ENCODE measurements at places on chromosomes 7 and 10.

DNA sequence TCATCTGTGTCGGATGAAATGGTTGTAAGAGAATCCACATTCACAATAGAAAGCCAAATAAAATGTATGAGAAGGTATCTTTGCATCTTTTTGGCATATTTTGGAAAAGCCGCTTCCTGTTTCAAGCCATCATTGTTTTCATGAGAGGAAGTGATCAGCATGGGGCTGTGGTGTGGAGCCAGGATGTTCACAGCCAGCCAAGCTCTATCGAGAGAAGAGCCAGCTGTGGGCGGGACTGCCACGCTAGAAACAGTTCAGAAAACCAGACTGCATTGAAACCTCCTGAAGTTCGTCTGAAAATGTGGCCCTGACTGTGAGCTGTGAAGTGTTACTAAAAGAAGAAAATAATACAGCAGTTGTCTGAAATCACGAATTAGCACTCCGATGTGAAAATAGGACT, 21.2 kb upstream of the NPS start:
- DNase-seq: no peak

DNA sequence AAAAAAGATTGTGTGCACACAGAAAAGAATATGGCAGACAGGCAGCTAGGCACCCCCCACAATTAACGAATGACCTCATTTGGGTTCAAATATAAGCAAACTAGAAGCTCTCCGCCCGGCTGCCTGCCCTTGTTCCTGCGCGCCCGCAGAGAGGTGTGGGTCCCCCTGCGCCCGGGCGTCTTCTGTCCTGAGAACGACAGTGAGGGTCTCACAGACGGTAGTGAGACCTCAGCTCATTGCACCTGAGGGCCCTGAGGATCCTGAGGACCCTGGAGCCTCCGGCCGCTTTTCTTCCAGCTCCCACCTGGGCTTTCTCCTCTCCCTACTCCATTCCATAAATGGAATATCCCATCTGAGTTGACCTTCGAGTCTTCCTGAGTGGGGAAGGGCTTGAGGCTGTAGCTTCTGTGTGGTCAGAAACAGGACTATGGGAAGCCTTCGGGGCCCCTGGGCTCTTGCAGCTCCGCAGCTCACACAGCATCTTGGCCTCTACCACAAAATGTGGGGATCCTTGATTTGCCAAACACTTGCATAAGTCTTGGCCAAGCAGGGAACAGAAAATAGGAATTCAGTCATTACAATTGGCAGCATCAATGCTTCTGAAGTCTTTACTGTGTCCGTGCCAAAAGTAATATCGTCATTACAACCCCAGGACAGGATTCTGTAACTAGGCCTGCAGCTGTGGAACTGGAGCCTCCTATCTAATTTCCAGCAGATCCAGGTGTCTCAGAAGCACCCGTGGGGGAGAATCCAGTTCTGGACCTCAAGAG, 43.8 kb downstream of the JAKMIP3 start:
- no peak for DNase-seq

DNA sequence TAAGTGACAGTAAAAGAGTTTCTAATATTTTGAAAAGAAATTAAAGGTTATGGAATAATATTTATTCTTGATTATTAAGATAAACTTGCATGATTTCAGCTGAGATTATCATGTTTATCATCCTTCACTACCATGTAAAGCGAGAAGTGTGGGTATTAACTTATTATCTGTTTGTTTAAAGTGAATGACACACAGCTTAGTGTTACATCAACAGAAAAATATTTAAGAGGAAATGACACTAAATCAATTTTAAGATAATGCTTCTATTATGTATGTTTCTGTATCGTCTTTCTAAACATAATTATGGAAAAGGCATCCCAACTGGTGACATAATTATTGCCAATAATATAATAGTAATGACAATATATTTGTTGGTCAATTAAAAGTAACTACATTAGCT, 213.1 kb downstream of the PCDH15 start:
- DNase-seq: no peak

GRCh38 chr7:128044064-128044463, 12.8 kb upstream of the LRRC4 start:
- DNase-seq: no peak
